ENCODE measurements at places on chromosomes 1 and 21.

DNA sequence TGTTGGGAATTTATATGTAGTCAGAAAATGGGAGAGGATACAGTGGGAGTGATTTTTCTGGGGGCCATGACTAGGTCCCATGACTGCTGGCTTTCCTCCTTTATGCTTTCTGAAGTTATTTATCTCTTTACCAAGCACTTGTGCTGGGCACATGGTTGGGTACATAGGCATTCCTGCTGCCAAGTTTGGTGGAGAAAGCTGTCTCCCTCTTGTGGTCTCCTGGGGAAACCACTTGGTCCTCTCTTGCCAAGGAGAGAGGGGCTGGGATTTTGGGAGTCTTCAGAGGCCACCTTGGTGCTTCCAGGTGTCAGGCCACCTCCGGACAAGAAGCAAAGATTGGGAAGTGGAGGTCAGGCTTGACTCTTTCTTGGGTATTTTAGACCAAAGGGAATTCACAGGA lies 120.2 kb upstream of the KCNE2 start:
- DNase-seq = no peak

- DNase-seq = no peak
Measured at GRCh38 chr21:41048623-41049022, 119.3 kb upstream of the BACE2 start.

GRCh38 chr21:27513825-27514224 lies 546.9 kb upstream of the ADAMTS5 start:
- DNase-seq = no peak

GRCh38 chr21:39633770-39634181 lies 21.0 kb downstream of the B3GALT5 start:
- DNase-seq = peak; percentile 64

DNA sequence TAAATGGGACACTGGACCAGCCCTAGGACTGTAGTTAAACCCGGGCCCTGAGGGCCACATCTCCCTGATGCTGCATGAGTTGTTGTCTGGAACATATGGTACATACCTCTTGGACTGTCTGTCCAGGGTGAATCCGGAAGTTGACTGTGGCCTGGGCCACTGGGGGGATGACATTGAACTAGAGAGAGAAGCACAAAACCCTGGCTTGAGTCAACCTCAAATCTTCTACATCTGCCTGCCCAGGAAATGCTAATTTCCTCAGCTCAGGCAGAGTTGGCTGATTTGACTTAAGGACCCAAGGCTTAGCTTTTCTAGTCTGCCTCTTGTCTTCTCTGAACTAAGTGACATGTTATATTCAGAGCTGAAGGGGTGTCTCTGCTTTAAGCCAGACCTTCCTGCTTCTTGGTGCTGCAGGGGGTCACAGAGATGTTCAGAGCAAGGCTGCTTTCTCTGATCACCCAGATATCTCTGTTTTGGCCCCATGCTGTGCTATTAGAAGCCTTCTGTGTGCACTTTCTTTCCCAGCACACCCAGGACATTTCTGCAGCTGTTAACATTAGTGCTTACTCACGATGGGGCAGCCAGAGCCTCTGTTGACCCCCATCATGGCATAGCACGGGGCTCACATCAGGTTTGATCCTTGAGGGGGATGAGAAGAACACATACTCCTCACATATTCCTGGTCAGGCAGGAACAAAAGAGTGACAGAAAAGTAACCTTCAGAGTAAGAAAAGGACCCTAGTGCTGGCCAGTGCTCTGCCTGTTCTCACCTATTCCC lies 9.6 kb downstream of the PM20D1 start:
- DNase-seq = no peak

DNA sequence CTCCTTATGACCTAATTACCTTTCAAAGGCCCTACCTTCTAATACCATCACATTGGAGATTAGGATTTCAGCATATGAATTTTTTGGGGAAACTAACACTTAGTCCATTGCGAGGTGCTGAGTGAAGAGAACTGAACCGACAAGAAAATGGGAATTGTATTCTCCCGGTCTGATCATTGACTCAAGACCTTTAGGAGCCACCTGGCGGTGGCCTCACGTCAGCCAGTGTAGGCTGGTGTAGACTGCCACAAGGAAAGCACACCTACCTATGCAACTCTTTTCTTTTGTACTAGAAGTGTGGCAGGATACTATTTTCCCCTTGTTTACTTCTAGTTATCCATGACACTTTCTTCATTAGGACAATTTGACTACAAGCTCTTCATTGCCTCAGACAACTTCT lies 333.5 kb upstream of the B3GALT2 start:
- no peak for DNase-seq

GRCh38 chr1:163106364-163106987 lies 37.3 kb downstream of the RGS4 start:
- DNase-seq = no peak

DNA sequence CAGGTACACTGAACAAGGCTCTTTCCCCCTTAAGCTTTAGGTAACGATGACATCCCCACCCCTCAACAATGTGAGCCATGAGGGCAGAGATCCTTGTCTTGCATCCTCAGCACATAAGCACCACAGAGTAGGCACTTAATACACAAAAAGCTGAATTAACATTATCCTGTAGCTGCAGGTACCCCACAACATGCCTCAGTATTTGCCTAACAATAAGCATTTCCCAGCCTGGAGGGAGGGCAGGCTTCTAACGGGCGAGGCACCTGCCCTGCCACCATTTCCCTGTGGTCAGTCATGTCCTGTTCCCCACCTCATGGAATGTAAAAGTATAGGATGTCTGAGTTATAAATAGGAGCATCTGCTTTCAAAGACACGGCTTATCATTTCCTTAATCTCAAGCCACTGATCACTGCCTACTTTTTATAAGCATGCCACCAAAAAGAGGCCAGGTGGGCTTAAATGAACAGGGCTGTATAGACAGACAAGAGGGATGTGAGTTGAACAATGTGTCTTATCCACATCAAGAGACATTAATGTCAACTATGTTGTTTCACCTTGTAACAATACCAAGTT lies 3.4 kb downstream of the CAPZB start:
- DNase-seq = no peak

GRCh38 chr1:167328816-167329483 lies 108.3 kb downstream of the POU2F1 start:
- no peak for DNase-seq

DNA sequence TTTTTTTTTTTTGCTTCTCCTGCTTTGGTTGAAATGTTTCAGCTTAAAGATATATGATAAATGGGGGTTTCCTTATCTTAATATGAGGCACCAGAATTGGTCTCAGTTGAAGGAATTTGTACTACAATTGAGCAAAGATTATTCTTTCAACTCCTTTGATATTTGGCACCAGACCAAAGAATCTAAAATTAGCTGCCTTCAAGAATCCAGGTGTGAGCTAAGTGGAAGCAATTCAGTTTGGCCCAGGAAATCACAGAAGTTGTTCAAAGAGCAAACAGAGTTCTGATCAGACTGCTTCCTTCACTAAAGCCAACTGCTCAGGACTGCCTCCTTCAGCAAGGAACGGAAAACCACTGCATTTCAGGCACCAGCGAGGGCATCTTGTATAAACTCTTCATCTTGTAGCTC lies 68.3 kb upstream of the BCAR3 start:
- DNase-seq = no peak

GRCh38 chr1:43558346-43558841 lies 27.7 kb downstream of the PTPRF start:
- DNase-seq = no peak

DNA sequence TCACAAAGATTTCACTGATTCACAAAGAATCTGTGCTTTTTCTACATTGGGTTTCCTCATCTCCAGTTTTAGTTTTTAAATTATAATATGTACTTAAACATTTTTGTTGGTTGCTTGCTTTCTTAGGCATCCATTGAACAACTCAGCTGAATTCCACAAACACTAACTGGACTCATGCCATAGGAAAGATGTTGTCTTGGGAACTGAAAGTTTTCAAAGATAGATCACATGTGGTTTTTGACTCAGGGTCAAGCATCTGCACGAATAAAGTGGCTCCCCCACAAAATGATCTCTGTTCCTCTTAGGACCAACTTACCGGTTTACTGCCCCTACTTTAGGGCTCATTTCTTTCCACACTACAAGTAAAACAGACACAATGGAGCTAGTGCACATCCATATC lies 3.1 kb upstream of the KRTAP21-1 start:
- DNase-seq = no peak

GRCh38 chr1:160767395-160768294 lies 28.3 kb upstream of the LY9 start:
- no peak for DNase-seq

DNA sequence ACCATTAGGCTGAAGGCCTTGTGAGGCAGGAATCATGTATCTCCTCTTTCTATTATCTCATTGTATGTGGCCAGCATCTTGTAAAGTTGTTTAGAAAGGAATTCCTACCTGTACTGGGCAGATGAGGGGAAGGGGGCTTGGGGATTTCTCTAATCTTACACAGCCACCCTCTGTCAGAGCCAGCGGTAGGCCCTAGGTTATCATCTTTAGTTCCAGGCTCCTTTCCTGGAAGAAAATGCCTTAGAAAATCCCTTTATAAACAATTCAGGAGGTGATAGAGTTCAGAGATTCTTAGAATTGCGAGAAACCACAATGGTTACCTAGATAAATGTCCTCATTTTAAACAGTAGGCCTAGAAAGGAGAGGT lies 35.2 kb downstream of the DPT start:
- no peak for DNase-seq

GRCh38 chr21:21439761-21440160 lies 441.6 kb downstream of the NCAM2 start:
- DNase-seq = no peak

GRCh38 chr1:6502000-6502891 lies 10.8 kb upstream of the PLEKHG5 start:
- DNase-seq = no peak

DNA sequence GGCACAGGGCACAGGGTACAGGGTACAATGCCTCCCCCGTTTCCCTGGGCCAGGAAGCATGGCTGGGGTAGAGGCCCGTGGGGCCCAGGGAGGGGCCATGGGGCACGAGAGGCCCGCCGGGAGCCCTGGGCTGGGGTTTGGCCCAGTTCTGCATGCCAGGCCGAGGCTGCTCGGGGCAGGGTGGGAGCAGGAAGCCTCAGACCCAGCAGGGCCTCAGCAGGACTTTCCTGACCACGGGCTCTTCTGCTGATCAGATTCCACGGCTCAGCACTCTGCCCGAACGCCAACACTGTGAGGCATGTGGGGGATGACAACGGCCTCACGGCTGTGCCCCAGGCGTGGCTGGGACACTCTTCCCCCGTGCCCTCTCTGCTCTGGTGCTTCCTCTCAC lies 104.3 kb downstream of the NPHP4 start:
- DNase-seq = no peak

DNA sequence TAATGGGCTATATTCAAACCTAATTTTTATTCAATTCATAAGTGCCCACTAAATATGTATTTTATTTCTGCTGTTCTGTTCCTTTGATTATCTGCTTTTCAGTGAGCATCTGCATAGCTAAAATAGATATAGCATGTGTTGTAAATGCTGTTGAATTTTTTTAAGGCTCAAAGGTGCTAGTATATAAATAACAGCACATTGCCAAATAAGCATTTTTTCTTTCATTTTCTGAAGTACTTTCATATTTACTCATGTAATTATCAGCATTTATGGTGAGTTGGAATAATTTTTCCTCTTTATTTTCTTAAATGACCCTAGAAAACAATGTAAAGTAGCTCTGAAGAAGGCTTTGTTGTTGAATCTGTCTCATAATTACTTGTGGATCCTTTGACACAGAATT lies 69.6 kb upstream of the B3GALT2 start:
- DNase-seq = no peak
